IMR-90 (cell line): ENCODE measurements at places on chromosomes 3 and 15. TPM values are rescaled to one million over a fixed set of nuclear protein-coding genes. Genes with fewer than 3 reads are reported as not detected.

Gene CPNE9
- total RNA-seq, result not detected in 2 replicates

Gene MCF2L2
- under 0.01 TPM in 1 of 2 replicates, not detected in the other for total RNA-seq

Gene DZIP1L
- 14.7 and 21.4 TPM in 2 replicates for total RNA-seq

Gene WDR93
- not detected in 2 replicates for total RNA-seq

Gene ACTRT3
- 2.5 TPM in 2 replicates for total RNA-seq

Gene LCTL
- total RNA-seq, result 8.9 and 10.4 TPM in 2 replicates

DNA sequence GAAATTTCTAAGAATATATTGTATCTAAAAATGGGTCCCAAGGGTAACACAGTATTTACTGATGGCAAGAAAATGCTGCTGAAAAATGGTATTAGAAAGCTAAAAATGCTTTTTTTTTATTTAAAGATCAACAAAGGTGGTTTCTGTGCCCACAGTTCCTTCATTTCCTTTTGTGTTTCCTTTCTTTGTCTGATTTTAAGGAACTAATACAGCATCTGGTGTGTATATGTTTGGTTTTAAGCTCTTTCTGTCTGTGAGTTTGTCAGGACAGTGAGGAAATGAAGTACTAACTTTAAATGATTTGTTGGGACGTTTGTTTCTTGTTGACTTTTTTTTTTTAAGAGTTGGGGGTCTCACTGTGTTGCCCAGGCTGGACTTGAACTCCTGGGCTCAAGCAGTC, 38.2 kb downstream of the RASA2 start:
- H3K4me1 ChIP-seq, result peaks cover 2% of the 10 kb centered on the region
- H3K27ac ChIP-seq, result no peak overlapping the region
- DNase-seq, result no peak
- no peak overlapping the region for H3K4me3 ChIP-seq

DNA sequence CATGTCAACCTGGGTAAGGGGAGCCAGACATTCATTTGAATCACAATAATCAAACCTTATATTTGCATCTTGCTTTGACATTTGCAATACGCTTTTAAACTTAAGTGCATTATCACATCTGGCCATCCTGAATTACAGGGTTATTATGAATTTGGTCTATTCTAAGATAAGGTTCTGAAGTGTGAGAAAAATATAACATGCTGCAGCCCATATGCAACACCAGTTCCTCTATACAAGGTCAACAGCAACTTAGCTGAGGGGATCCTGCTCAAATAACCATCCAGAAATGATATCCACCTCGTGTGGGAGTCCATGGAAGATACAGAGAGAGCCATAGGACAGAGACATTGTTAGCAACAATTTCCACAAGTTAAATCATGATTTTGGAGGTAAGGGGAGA, 72.7 kb upstream of the RAD18 start:
- no peaks in the 10 kb centered on the region for H3K36me3 ChIP-seq
- DNase-seq, result no peak
- H3K27me3 ChIP-seq, result peaks cover 6% of the 10 kb centered on the region
- no peak overlapping the region for H3K27ac ChIP-seq
- H3K4me1 ChIP-seq, result no peaks in the 10 kb centered on the region

DNA sequence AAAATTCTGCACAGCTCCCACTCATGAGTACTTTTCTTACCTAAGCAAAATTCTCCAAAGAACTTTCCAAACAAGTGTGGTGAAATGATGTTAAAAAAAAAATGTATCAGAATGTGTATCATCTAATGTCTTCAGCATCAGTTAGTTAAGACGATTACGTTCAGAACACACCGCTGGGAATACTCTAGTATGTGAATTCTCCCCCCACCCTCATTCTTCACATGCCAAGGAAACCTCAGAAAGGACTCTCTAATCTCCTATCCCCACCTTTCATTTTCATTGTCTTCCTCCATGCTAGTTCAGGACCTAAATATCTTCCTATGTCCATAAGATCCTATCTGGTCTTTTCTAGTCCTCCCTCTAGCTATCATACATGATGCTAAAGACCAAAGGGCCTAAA, 457.4 kb downstream of the SHQ1 start:
- no peak for DNase-seq
- H3K4me1 ChIP-seq, result peaks cover 1% of the 10 kb centered on the region; the same call in 1 of the 2 replicates
- no peaks in the 10 kb centered on the region for H3K36me3 ChIP-seq
- H3K4me3 ChIP-seq, result no peak overlapping the region
- H3K27me3 ChIP-seq, result no peaks in the 10 kb centered on the region

- H3K27me3 ChIP-seq, result no peaks in the 10 kb centered on the region
- H3K36me3 ChIP-seq, result no peaks in the 10 kb centered on the region
- no peak overlapping the region for H3K4me3 ChIP-seq
- no peak overlapping the region for H3K27ac ChIP-seq
Observed at GRCh38 chr3:49899815-49900214, 3.9 kb downstream of the MST1R start.

GRCh38 chr15:86231864-86232721, 152.4 kb downstream of the AGBL1 start:
- DNase-seq, result no peak
- H3K4me3 ChIP-seq, result no peak overlapping the region
- H3K36me3 ChIP-seq, result no peaks in the 10 kb centered on the region
- H3K4me1 ChIP-seq, result no peaks in the 10 kb centered on the region
- no peaks in the 10 kb centered on the region for H3K27me3 ChIP-seq

GRCh38 chr3:61954097-61954540, 392.7 kb downstream of the PTPRG start:
- DNase-seq, result peak; percentile 72
- peaks cover 8% of the 10 kb centered on the region for H3K4me1 ChIP-seq
- no peaks in the 10 kb centered on the region for H3K27me3 ChIP-seq
- H3K27ac ChIP-seq, result no peak overlapping the region
- H3K4me3 ChIP-seq, result no peak overlapping the region
- no peaks in the 10 kb centered on the region for H3K36me3 ChIP-seq

DNA sequence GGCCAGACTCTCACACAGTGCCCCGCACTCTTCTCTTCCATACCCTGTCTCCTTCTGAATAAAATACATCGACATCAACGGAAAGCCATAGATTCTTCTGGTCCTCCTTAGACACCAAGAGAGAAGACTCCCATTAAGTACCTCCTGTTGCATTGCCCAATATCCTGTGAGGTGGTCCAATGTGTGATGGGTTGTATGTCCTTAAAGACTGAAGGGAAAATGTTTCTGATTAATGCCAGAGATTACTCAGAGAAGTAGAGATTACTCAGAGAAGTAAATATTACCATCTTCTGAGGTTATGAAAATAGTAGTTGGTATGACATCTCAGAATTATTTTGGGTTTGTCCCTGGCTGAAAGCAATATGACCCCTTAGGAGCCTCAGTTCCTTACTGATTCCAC, 60.8 kb upstream of the GALNT15 start:
- peak; percentile 91 for DNase-seq
- no peak overlapping the region for H3K4me3 ChIP-seq
- no peaks in the 10 kb centered on the region for H3K36me3 ChIP-seq
- peaks cover 15% of the 10 kb centered on the region; the same call in 1 of the 2 replicates for H3K4me1 ChIP-seq
- no peaks in the 10 kb centered on the region for H3K27me3 ChIP-seq
